Activated CD4-positive, alpha-beta memory T cell treated with anti-CD3 and anti-CD28 coated beads for 36 hours (primary cell): ENCODE measurements at places on chromosomes 7 and 10.

GRCh38 chr7:140571538-140572122 lies 69.0 kb downstream of the DENND2A start:
- no peak for DNase-seq

DNA sequence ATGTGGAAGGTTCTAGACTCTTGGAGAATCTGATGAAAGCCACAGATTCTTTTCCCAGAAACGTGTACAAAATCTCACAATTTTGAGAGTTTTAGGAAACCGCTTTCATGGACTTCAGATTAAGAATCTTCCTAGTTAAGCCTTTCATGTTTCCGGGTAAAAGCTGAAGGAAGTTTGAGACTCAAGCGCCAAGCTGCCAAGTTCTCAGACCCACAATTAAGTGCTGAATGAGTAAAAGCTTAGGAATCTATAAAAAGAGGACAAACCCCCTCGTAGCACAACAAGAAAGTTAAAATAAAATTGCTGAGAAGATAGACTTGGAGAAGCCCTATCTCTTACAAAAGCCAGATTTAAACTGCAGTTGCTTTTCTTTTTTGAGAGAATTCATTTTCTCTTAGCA lies 99.6 kb downstream of the ST8SIA6 start:
- DNase-seq, result no peak

DNA sequence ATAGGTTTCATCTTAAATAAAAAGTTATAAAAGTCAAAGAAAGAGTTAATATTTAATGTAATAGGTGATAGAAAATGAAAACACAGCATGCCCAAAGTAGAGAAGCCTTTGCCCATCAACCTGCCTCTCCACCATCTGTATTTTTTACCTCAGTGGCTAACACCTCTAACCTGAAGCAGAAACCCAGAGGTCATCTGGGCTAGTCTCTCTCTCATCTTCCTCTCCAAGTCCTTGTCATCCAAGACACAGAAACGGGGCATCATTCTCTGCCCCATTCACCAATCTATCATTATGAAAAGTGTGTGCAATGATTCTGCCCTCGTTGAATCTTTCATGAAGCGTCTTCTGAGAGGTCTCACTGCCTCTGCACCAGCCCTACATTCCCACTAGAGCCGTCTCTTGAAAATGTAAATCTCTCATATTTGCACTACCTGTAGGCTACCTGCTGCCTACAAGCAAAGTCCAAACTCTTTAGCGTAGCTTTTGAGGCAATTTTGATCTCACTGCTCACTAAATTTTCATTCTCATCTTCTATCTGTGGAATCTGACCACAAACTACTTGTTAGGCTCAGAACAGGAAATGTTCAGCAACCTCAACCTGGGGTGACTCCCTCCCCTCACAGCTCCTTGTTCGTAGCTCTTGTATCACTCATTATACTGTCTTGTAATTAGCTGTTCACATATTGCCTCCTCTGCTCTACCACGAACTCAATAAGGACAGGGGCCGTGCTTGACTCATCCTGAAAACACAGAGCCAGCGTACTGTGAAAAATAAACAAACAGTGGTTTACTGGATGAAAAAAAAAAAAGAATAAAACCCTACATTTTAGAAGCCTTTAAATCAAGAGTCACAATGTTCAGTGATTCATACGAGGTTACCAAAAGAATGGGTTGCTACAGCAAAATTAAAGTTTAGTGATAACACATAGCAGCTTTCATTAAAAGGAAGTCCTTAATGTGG lies 83.1 kb downstream of the CTNNA3 start:
- DNase-seq, result peak; percentile 82

GRCh38 chr7:29113384-29114102 lies 32.8 kb downstream of the CPVL start:
- DNase-seq, result peak; percentile 36

GRCh38 chr10:122567056-122567660 lies 6.6 kb downstream of the DMBT1 start:
- peak; percentile 55 for DNase-seq

GRCh38 chr7:23129036-23129435 lies 23.5 kb downstream of the KLHL7 start:
- no peak for DNase-seq

- no peak for DNase-seq
These were observed 78.6 kb upstream of the SLC25A13 start for GRCh38 chr7:96400518-96400917.

DNA sequence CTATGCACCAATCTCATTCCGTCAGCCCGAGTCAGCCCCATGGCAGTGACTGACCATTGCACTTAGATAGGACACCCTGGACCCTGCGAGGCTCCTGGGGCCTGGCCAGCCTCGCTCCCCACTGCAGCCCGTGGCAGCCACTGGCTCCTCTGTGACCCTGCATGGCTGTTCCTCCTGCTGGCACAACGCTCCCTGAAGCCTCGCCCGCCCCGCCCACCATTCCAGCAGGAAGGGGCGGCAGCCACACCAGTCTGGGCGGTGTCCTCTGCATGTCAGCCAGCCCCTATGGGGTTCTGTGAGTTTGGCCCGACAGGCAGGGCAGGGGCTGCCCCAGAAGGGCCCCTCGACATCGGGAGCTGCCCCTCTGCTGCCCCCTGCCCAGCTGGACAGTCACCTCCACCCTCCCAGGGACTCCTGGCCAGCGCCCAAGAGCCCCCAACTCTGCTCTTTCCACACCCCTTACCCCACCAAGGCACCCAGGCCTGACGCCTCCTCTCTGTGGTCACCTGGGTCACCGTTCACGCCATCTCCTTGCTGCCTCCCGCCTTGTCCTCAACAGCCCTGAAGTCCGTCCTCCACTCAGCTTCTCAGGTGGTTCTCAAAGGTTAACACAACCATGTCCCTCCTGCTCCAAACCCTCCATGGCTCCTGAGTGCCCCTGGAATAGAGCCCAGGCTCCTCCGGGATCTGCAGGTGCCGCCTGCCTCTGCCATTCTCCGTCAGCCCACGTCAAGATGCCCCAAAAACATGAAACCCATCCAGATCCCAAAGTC lies 103.5 kb downstream of the MICALL2 start:
- no peak for DNase-seq

DNA sequence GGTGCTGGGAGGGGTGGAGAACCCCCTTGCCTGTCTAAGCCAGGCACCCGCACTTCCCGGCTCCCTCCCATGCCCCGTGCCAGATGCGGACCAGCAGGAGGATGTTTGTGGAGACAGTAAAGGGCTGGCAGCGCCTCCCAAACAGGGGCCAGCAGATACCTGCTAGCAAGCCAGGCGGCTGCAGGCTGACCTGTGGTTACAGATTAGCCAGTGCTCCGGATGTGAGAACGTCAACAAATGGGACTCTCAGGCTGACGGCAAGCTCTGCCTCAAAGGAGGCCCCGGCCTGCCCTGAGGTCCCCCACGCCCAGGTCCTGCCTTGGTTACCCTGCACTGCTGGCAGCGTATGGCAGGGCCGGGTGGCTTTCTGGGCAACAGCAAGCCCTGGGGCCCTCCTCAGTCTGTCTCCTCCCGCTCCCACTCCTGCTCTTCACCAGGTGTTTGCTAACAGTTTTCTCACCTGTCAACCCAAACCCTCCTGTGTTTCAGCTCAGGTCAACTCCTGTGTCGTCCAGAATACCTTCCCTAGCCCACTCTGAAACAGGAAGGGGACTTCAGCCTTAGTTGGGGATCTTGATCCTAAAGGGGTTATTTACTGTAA lies 85.4 kb downstream of the NEURL1 start:
- no peak for DNase-seq

DNA sequence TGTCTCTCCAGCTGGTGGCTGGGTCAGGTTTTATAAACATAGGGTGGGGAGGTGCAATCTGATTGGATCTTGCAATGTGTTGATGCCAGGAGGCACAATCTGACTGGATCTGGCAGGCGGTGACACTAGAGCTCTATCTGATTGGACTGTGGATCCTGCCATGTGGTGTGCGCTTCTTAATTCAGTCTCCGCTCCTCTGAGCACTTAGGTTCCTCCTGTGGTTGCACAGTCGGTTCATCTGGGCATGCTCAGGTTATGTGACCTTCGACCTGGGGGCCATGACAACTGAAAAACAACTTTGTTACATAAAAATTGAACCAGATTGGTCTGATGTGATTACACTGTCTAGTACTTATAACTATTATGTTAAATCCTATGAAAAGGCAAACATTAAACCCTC lies 127.1 kb upstream of the SVIL start:
- no peak for DNase-seq

DNA sequence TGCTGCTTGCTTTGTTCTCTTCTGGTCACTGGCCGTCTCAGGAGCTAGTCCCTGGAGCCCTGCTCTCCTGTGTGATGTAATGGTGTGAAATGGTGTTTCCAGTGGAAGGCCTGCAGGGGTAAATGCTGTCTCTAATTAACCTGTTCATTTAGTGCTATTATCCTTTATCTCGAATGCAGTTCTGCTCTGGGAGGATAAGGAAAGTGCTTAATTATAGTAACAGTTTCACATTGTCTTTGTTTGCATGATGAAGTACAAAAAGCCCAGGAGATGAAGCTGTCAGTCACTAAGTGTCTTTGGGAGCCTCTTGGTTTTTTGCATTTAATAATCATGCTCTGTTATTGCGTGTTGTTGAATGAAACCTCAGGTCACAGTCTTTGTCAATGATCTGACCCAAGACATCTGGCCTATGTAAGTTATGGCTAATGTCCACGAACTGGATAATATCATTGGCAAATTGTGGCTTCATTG lies 755.3 kb upstream of the GALNT17 start:
- no peak for DNase-seq

DNA sequence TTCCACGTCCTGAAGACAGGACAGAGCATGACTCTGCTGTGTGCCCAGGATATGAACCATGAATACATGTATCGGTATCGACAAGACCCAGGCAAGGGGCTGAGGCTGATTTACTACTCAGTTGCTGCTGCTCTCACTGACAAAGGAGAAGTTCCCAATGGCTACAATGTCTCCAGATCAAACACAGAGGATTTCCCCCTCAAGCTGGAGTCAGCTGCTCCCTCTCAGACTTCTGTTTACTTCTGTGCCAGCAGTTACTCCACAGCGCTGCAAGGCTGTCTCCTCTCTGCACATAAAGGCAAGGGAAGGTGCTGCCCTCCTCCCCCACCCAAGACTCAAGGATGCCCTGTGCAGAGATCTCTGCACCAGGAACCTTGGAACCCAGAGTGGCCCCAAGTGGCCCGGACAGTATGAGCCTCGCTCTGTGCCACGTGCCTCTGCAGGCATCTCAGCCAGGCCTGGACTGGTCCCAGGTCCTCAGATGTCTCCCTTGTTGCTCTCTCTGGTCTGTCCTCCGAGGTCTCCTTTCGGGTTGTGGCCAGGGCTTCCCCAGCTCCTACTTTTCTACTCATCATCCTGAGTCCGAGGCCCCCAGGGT lies 230.3 kb upstream of the PRSS58 start:
- DNase-seq, result no peak

- no peak for DNase-seq
These were observed 112.2 kb upstream of the GALNT17 start for GRCh38 chr7:71019706-71020105.

- no peak for DNase-seq
These were observed 6.3 kb downstream of the CAMK2G start for GRCh38 chr10:73867871-73868631.

DNA sequence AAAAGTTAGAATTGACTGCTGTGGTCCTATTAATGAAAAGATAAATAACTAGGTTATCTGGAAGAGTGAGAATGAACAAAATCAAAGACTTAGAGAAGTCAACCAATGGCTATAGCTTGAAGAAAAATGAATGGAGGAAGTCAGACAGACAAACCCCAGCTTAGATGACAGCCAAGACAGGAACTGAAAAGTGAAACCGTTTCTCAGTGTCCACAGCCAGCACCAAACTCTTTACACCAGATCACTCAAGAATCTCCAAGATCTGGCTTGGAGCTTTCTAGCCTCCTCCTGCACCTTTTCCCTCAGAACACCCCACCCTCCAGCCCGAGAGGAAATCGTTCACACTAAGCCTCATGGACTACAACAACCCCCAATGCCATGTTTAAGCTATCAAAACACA lies 167.0 kb downstream of the SFMBT2 start:
- DNase-seq, result no peak

DNA sequence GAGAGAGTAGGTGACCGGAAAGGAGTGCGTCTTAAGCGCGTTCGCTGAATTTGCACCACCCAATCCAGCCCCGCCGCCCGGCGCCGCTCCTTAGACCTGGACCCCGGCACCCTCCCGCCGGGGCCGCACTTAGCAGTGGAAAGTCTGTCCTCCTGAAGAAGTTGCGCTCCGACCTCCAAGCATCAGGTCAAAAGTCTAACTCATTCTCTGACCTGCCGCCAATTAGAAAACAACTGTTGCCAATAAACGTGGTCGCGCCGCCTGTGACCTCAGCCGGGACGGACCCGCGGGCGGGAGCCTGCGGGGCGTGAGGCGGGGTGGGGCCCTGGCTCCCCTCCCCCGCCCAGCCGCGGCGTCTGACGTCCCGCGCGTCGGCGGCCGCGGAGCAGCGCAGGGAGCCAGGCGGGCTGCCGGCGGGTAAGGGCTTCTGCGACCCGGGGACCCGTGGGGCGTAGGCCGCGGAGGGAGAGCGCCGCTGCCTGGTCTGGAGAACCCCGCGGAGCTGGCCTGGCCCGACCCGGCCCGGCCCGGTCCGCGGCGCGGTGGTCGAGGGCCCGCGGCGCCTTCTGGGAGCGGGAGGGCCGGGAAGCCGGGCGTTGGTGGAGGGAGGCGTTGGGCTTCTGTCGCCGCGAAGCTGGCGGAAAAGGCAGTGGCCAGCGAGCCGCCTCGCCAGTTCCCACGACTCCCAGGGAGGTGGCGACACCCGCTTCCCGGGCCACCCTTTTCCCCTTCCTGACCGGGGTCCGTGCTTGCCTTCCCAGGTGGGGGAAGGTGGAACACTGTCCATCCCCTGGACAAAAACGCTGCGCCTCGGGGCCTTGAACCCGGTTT lies at the start of gene BCAP29:
Gene BCAP29 (plus strand): TSS at position 362 of the 831 bp plus-strand sequence. CDS start 527 bp downstream, outside the sequence.
- peak; percentile 76 for DNase-seq

DNA sequence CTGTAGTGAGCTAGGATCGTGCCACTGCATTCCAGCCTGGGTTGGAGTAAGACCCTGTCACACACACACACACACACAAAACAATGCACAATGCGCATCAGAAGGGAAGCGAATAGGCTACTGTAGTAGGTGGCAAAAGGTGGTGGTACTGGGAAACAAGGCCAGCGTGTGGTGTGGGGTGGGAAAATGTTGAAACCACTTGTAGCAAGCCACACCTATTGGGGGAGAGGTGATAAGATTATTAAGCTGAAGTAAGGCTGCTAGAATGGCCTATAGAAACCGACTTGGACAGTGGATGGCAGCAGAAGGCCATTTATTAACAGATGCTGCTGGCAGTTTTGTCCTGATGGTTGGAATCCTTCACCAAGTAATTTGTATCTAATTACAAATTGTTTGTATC lies 7.2 kb upstream of the CHCHD1 start:
- no peak for DNase-seq

DNA sequence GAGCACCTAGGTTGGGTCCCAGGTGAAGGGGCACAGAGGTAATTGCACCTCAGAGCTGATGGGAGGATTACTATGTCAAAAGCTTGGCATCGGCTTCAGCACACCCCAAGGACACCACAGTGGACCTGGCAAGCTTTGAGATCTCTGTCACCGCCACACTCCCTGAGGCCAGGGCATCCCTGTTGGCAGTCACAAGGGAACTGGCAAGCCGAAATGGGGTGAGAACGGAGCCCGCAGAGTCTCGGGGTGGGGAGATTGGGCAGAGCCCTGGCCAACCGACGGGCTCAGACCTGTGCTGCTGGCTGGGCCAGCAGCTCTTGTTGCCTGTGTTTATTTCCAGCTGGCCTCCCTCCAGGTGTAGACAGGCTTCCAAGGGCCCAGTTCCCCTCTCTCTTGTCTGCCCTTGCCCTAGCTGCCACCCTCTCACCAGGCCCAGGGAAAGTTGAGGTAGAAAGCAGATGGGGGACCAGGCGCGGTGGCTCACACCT lies 2.5 kb downstream of the HSPB1 start:
- DNase-seq, result no peak

GRCh38 chr7:66267249-66267648 lies 62.1 kb downstream of the TPST1 start:
- DNase-seq, result no peak
